ENCODE measurements at places on chromosomes 3 and 15. TPM values are rescaled to one million over a fixed set of nuclear protein-coding genes. Genes with fewer than 3 reads are reported as not detected.
A peak's percentile ranks its signal among the peaks of the same experiment; 100 is the strongest.

DNA sequence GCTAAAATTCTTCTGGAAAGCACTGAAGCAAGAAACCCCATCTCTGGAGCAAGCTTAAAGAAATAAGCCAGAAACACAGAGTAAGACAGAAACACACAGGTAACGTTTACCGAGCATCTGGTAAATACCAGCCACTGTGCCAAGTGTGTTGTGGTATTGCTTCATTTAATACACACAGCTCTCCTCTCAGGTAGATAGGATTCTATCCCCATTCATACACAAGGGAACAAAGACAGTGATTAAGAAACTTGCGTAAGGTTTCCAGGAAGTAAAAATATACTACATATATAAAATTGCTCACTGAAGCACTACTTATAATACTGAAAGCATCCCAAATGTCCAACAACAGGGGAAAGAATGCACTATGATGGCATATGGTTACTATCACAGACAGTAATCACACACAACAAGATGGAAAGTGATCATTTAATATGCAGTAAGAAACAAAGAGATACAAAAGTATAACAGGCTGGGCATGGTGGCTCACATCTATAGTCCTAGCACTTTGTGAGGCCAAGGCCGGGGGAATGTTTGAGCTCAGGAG lies 27.5 kb downstream of the TAMM41 start:
- no peaks in the 10 kb centered on the region for H3K36me3 ChIP-seq
- no peak overlapping the region for H3K4me3 ChIP-seq
- H3K27me3 ChIP-seq: no peaks in the 10 kb centered on the region
- DNase-seq: no peak
- no peaks in the 10 kb centered on the region for H3K4me1 ChIP-seq
- H3K27ac ChIP-seq: no peak overlapping the region

Gene PARP6
- total RNA-seq: 39.8 TPM

DNA sequence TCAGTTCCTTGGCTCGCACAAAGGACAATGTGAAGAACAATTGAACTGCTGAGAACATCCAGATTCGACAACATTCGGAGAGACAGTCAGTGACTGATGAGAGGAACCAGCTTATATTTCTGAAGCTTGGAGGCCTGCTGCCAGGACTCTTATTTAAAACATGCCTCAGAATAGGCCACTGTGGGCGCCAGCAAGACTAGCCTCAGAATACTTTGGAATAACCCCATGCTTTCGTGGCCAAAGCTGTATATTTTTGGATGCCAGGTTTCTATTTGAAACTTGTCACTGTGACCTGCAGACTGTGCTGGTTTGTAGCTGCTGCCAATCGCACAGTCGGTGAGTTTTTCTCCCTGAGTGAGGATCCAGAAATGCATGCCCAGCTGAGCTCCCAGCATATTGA lies 129.9 kb upstream of the UBE3A start:
- DNase-seq: no peak
- no peaks in the 10 kb centered on the region for H3K36me3 ChIP-seq
- no peaks in the 10 kb centered on the region for H3K27me3 ChIP-seq
- H3K27ac ChIP-seq: no peak overlapping the region

DNA sequence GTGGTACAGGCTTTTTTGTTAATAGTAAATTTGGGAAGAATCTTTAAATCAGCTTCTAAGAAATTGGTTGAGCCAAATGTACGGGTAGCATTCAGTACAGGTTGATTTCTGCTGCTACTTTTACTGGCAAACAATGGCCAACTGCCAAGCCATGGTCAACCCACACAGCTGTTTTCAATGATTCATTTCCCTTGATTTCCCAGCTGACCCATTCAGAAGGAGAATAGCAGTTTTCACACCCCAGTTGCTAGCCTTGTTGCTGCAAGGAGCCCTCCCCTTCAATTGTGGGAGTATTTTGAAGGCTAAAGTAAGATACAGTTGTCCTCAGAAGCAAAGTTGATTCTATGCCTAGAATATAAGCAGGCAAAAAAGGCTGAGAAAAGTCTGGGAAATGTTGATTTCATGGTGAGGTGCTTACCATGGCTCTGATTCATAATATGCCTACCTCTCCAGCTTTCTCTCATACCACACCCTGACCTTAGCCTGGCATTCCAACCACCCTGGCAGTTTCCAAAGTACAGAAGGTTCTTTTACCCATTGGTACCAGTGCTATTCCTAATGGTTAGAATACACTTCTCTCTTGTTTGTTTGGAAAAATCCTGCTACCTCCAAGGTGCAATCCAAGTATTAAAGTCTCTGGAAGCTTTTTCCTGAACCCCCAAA lies 320.3 kb upstream of the TGFBR2 start:
- peaks cover 9% of the 10 kb centered on the region for H3K4me1 ChIP-seq
- no peak overlapping the region for H3K4me3 ChIP-seq
- H3K36me3 ChIP-seq: no peaks in the 10 kb centered on the region
- no peaks in the 10 kb centered on the region for H3K27me3 ChIP-seq
- no peak for DNase-seq
- H3K27ac ChIP-seq: no peak overlapping the region

DNA sequence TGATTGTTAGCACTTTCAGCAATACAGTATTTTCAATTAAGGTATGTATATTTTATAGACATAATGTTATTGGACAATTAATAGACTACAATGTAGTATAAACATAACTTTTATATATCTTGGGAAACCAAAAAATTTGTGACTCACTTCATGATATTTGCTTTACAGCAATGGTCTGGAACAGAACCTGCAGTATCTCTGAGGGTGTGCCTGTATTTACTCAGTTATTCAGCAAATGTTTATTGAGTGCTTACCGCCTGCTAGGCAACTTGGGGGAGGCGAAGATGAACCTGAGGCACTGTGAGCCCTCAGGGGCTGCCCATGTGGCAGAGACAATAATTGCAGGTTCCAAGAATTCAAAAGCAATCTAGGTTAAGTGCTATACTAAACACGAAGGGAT lies 144.8 kb downstream of the GABRB3 start:
- no peaks in the 10 kb centered on the region for H3K36me3 ChIP-seq
- peaks cover 11% of the 10 kb centered on the region for H3K4me1 ChIP-seq
- H3K27ac ChIP-seq: no peak overlapping the region
- DNase-seq: no peak

Gene NGRN
- total RNA-seq: 101 TPM

DNA sequence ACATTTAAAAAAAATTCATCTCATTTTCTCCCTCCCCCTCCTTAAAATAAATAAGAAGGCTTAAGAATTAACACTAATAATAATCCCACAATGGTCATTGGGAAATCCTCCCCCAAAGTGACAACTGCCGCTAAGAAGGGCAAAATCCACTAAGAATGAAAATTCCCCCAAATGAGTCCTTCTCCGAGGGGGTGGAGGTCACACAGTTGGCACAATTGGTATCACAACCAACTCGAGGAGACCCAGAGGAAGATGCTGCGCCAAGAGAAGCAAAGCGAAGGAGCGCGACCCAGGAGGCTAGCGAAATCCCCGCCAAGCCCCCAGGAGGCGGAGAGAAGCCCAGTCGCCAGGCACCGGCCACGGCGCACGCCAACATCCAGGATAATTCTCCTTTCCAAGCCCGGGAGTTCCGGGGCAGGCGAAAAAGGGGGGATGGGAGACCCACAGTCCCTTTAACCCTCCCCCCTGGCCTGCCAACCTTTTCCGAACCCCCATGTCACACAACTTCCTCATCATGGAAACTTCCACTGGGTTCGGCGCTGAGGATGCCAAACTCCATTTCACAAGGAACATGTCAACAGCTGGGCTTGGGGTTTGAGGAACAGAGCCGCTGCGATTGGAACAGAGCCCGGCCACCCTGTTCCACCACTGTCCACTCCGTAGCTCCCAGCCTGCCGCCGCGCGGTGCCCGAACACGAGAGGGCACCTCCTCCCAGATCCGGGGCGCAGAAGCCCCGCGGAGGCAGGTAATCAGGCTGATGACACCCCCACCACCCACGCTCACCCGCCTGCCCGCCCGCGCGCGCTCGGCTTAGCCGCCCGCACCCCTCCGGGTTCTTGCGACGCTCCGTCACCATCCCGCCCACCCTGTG lies 668 bp downstream of the THRB start:
- DNase-seq: no peak
- peak overlapping the region; percentile 71 for H3K4me3 ChIP-seq
- peaks cover 15% of the 10 kb centered on the region for H3K27me3 ChIP-seq
- H3K36me3 ChIP-seq: no peaks in the 10 kb centered on the region

Gene SPSB4
- 17.2 TPM for total RNA-seq

Gene ITIH1
- not detected for total RNA-seq

DNA sequence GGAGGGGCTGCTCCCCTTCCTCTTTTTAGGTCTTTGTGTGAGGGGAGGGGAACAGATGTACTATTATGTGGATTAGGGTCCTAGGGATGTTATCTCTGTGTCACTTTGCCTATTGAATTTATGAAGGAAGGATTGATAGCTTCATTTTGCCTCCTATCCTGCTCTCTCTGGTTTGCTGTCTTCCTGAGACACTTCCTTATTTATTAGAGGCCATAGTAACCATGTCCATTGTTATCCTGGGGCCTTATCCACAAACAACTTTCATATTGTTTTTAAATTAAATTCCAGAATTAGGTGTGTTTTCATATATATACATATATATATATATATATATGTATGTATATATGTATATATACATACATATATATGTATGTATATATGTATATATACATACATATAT lies 83.2 kb upstream of the LRRFIP2 start:
- no peak overlapping the region for H3K4me3 ChIP-seq
- no peak overlapping the region for H3K27ac ChIP-seq
- H3K36me3 ChIP-seq: peaks cover 16% of the 10 kb centered on the region
- H3K27me3 ChIP-seq: no peaks in the 10 kb centered on the region

GRCh38 chr3:141060327-141060726 lies 9.2 kb downstream of the SPSB4 start:
- no peak for DNase-seq
- no peak overlapping the region for H3K4me3 ChIP-seq
- no peaks in the 10 kb centered on the region for H3K4me1 ChIP-seq
- H3K27me3 ChIP-seq: no peaks in the 10 kb centered on the region
- no peak overlapping the region for H3K27ac ChIP-seq

Measured in H1 (cell line).